ENCODE measurements at places on chromosomes 3 and 15. TPM values are rescaled to one million over a fixed set of nuclear protein-coding genes. Genes with fewer than 3 reads are reported as not detected.

DNA sequence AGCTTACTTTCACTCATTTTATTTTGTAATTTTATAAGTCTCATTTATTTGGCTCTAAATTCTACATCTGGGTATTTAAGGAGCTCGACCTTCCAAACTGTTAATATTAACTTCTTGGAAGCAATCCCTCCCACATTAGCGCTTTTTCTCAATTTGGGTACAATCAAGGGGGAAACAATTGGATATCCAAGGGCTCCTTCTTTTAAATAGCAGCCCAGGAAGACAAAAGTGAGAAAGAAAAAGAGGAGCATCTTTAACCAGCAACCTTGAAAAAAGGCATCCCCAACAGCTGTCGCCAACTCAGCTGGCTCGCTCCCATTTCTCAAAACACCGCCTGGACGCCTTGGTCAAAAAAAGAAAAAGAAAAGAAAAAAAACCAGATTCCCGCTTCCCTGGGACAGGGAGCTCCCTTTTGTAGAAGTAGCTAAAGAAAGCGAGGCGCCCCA is 873 bp downstream of the C3orf70 start:
- no peak for DNase-seq

The THPO gene
- polyA plus RNA-seq = 2.1 TPM

GRCh38 chr15:39506146-39506545 is 74.7 kb upstream of the THBS1 start:
- DNase-seq = no peak

DNA sequence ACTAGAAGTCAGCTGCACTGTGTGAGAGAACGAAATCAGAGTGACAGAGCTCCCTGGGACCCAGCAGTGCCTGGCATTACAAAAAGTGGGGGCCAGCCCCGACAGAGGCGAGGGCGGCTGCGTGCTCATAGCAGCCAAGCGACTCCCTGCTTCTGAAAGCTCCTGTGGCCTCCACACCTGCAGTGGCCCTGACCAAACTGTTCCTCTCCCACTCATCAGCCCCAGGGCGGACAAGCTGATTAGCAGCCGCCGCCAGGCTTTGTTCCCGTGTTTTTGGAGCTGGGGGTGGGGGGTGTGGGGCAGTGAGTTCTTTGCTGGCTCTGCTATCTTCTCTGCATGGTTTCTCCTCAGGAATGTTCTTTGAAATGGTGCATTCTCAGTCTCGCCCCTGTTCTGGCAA is 58.1 kb downstream of the DGKG start:
- peak; percentile 30 for DNase-seq

The SERINC4 gene
- 0.47 TPM for polyA plus RNA-seq

DNA sequence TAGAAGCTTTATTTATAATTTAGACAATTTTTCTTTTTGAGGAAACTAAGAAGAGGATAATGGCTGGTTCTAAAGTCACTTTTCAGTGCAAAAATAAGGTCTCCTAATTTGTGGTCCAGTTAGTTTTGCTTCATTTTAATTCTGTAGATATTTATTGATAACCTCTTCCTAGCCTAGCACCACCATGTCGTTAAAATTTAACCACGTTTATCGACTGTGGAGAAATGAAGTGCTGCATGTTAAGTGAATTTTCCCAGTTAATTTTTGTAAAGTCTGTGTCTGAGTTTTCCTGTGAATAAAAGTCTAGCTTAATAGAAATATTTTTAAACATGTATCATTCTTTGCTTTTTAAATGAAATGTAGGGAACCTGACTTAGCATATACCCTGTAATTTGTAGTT is 16.7 kb downstream of the LRRC28 start:
- no peak for DNase-seq

GRCh38 chr15:45551676-45552075 is 29.1 kb upstream of the SLC30A4 start:
- DNase-seq = no peak

GRCh38 chr15:41523097-41523496 is 9.5 kb upstream of the LTK start:
- no peak for DNase-seq

The ZBED2 gene
- polyA plus RNA-seq = 0.42 TPM

DNA sequence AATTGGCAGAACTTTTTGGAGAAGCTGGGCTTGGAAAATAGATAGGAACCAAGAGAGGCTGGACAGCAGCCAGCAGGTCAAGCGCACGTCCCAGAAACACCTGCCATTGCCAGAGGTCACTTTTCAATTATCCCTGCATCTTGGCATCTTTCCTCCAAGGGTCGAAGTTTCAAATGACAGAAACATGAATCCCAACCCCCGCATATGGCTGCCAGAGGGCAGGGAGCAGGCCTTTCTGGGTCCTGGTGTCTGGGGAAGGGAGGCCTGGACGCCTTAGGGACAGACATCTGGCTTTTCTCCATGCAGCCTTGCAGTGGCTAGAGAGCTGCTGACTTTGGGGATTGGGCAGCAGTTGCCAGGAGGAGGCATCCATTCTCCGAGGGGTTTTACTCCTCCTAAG is 164.5 kb upstream of the TPM1 start:
- DNase-seq = no peak

GRCh38 chr3:156728267-156728985 is 54.0 kb downstream of the TIPARP start:
- no peak for DNase-seq

The SNTN gene
- polyA plus RNA-seq = not detected

DNA sequence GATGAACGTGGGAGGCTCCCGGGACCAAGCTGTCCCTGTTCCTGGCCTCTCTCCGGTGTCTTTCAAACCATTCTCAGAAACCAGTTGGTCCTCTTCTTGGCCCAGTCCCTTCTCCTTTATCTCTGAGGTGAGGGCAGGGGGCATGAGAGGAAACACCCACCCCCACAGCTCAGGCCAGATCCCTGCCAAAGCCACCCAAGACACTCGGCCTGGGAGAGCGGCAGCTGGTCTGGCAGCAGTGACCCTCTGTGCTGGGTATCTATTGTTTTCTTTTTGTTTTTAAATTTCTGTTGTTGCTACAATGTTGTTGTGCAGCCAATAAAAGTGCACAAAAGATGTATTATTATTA is 27.3 kb downstream of the ACSBG1 start:
- DNase-seq = no peak
